ENCODE measurements at places on chromosomes 16 and 17. TPM values are rescaled to one million over a fixed set of nuclear protein-coding genes. Genes with fewer than 3 reads are reported as not detected.

GRCh38 chr16:27583634-27584033 lies 33.7 kb downstream of the KATNIP start:
- no peak for DNase-seq

- DNase-seq, result no peak
Observed at GRCh38 chr16:11240636-11241473, 15.1 kb downstream of the SOCS1 start.

GRCh38 chr16:49928176-49929041 lies 72.5 kb upstream of the ZNF423 start:
- DNase-seq, result no peak

GRCh38 chr16:86722970-86723369 lies 144.6 kb downstream of the FOXL1 start:
- DNase-seq, result no peak

- DNase-seq, result no peak
Observed at GRCh38 chr17:16287563-16288027, 65.7 kb downstream of the CENPV start.

GRCh38 chr17:9101356-9101755 lies 80.0 kb downstream of the NTN1 start:
- no peak for DNase-seq

DNA sequence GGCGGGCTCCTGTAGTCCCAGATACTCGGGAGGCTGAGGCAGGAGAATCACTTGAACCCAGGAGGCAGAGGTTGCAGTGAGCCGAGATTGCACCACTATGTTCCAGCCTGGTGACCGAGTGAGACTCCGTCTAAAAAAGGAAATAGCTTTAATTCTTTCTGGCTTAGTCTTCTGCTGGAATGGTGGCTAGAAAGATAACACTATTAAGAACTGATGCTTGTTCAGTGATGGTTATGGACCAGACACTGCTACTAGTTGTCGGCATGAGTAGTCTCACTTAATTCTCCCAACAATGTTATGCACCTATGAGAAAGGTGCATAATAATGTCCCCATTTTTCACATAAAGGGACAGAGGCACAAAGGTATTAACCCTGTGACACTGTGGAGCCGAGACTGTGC lies 188.7 kb downstream of the HS3ST3A1 start:
- DNase-seq, result no peak

DNA sequence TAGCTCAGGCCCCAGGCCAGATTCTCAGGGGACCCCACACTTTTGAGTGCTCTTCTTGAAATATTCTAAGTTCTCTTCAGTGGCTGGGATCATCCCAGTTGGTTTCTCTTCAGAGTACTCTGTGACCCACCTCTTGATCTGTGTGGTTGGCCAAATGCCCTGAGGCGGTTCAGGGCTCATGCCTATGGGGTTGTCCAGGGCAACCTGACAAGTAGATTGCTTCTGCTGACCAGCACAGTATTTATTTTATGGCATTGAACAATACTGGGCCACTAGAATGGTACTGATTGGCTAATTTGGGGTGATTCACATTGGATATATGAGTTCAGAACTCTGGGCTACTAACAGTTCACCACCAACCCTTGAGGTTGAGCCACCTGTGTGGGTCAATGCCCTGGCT lies 7.4 kb upstream of the GOSR2 start:
- no peak for DNase-seq

GRCh38 chr16:61413021-61413420 lies 623.2 kb downstream of the CDH8 start:
- no peak for DNase-seq

- DNase-seq, result peak; percentile 64
Observed at GRCh38 chr17:77372444-77373298, 231.9 kb downstream of the SEC14L1 start.

- no peak for DNase-seq
Observed at GRCh38 chr16:75342308-75342811, 90.9 kb upstream of the BCAR1 start.

DNA sequence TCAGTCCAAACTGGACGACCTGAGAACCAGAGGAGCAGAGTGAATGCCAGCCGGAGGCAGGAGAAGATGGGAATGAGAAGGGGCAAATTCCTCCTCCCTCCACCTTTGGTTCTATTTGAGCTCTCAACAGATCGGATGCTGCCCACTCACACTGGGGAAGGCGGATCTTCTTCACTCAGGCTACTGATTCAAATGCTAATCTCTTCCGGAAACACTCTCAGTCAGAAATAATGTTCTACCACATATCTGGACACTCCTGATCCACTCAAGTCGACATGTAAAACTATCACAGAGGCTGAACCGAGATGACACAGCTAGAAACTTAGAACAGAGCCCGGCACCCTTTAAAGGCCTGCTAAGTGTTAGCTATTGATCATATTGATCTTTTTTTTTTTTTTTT lies 57.4 kb upstream of the GRIN2A start:
- DNase-seq, result no peak

DNA sequence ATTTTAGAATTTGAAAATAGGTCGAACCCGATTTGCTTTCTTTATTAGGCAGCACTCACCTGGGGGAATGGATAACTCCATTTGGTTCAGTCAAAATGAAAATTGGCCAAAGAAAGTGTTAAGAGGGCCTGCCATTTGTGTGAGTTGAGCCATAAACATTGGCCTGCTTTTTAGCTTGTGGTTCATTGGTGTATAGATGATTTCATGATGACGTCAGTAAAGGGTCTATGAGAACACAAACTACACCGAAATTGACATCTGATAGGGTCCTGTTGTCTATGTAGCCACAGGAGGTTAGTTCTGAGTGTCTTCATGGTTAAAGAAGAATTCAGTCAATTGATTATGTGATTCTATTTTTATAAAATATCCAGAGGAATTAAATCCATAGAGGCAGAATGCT lies 1001.5 kb upstream of the EEF2KMT start:
- no peak for DNase-seq

DNA sequence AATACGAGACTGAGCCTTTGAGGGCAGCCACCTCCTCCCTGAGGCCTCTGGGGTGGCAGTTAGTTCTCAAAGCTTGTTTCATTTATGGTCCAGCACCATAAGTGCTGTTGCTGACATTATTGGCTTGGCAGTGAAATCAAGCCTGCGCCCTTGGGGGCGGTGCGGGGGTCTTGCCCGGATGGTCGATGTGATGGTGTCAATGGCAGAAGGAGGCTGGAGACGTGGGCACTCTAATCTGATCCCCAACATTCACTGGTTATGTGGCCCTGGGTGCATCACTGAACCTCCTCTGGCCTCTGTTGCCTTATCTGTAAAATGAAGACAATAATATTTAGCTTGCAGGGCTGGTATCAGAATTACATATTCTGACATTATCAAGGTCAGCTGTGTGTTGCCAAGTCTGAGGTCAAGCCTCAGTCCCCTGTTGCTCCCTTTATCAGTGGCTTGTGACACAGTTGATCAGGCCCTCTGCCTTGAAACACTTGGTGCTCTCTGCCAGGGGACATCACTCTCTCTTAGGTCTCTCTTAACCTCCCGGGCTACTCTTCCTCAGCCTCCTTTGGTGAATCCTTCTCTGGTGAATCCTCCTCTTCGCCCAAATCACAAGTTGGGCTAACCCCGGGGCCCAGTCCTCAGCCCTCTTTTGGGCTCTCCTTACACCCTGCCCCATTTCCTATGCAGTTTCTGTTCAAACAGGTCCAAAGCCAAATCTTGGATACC lies 11.8 kb upstream of the TMEM220 start:
- DNase-seq, result no peak

DNA sequence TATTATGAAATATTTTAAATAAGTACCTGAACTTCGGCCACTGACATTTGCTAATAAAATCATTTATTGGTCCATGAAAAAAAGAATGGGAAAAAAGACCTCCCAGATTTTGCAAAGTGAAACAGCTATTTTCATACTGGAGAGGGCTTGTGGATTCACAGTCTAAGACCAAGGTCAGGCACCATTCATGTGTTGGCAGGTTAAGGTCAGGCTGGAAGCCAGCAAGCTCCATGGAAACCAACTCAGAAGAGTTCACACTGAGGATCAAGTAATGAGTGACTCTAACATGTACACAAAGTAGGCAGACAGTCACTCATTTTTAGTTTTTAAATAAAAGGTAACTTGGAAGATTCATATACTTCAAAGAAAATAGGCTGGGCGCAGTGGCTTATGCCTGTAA lies 3.4 kb downstream of the DNAJA2 start:
- DNase-seq, result peak; percentile 19

DNA sequence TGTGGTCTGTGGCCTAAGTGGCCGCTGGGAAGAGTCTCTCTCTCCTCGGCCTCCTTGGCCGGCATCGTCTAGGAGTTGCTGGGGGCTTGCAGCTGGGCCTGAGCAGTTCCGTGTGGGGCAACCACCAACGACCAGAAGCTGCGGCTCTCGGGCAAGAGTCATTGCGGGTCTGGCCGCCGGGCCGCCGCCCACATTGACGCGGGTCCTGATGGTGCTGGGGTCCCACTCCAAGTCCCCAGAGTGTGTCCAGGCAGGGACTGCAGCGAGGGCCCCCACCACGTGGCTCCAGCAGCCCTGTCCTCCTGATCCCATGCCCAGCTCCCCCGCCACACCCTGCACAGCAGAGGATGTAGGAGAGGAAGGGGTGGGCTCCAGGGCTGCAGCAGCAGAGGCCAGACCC lies 30.9 kb downstream of the UNKL start:
- no peak for DNase-seq

DNA sequence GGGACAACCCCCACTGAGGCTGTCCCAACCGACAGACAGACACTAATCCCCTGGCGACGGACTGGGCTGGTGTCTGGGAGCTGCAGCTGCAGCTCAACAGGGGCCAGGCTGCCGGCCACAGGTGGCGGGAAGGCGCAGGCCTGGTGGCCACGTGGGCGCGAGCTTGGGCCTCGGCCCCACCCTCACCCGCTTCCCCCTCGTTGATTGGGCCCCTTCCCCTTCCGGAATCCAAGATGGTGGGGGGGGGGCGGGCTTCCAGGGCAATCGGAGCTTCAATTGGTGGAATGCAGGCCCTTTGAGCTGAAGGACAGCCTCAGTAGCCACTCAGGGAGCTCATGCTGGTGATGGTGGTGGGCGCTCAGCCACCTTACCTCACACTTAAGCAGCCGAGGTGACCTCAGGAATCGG lies 8.7 kb upstream of the TBX4 start:
- DNase-seq, result no peak

DNA sequence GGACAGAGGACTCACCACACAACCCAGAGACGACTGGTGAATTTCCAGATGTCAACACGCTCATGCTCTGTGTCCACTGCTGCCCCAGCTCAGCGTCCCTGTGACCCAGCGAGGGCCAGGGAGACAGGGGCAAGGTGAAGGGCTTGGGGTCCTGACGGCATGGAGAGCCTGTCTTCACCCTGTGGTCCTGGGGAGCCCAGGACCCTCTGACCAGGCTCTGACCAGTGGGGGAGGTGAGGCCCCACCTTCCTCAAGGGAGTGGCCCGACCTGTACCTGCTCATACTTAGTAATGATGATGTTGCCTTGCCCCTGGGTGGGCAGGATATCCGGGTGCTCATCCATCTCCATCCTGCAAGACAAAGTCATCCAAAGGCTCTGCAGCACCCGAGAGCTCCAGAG lies 39.8 kb downstream of the TNFRSF13B start:
- no peak for DNase-seq

DNA sequence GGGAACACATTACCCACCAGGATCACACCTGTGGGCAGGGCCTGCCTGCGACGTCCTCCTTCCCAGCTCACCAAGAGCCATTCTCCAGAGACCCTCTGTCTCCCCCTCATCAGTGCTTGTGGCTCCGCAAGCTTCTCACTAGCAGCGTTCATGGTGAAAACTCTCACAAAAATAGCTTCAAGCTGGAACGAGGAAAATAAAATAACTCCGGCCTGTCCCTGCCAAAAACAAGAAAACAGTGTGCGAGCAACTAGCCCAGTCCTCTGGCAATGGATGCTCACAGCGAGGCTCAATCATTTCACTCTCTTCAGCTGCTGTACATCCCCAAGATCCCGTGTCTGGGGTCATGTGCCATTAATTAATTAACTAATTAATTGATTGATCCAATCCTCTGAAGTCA lies 18.0 kb downstream of the SPACA3 start:
- no peak for DNase-seq

DNA sequence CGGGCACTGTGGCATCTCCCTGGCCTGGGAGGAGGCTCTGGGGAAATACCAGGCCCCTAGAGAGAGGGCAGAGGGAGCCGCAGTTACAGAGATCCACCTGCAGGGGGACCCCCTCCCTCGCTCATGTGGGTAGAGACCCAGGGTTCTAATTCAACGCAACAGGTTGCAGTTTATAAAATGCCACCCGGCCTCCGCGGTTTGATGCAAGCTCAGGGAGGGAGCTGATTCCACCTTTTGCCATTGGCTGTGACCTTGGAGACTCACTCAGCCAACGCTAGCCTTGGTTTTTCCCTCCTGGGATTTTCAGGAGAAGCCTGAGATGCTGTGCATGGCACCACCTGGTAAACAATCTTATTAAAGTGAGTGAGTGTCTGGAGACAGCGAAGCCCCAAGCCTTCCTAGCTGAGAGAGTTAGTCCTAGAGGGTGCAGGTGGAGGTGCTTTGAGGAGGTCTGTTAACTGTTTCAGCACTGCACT lies 12.1 kb downstream of the TTLL6 start:
- DNase-seq, result peak; percentile 49

GRCh38 chr17:46811978-46812583 lies 6.4 kb downstream of the WNT3 start:
- no peak for DNase-seq

- no peak for DNase-seq
Observed at GRCh38 chr17:3739422-3740124, 15.9 kb downstream of the HASPIN start.

- no peak for DNase-seq
Observed at GRCh38 chr16:81531419-81531821, 86.8 kb downstream of the CMIP start.

DNA sequence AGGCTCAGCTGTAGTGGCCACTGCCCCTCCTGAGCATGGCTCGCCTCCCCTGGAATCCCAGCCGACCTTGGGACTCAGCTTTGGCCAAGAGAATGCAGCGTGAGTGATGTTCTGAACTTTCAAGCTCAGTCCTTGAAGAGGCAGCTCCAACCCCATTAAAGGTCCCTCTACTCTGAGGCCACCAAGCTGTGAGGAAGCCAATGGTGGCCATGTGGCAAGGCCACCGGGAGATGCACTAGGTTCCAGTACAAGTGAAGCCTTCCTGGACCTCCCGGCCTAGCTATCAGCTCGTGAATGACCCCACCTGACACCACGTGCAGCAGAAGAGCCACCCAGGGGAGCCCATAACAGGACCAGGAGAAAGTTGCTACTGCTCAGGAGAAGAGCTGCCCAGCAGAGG lies 81.7 kb upstream of the GNG13 start:
- no peak for DNase-seq

Gene KRT222
- total RNA-seq, result not detected

Gene SLFN14
- not detected for total RNA-seq

Gene GPRC5C
- total RNA-seq, result 9.4 TPM

Gene EVI2A
- total RNA-seq, result not detected

Gene TBC1D3E
- total RNA-seq, result not detected

Gene TM4SF5
- not detected for total RNA-seq

Gene ZNF23
- 13.4 TPM for total RNA-seq

Gene KRTAP4-1
- total RNA-seq, result not detected

Gene PRAC1
- 8.2 TPM for total RNA-seq

Gene HP
- not detected for total RNA-seq

Gene KRTAP9-1
- total RNA-seq, result not detected

Data from G401 (cell line).